SK-N-SH (cell line): ENCODE measurements at places on chromosomes 11 and 22. TPM values are rescaled to one million over a fixed set of nuclear protein-coding genes. Genes with fewer than 3 reads are reported as not detected.

GRCh38 chr11:86148345-86148747 is 79.5 kb upstream of the PICALM start:
- H3K4me1 ChIP-seq: peaks cover 17% of the 10 kb centered on the region
- H3K27ac ChIP-seq: no peak overlapping the region
- no peaks in the 10 kb centered on the region for H3K36me3 ChIP-seq
- no peak for DNase-seq

DNA sequence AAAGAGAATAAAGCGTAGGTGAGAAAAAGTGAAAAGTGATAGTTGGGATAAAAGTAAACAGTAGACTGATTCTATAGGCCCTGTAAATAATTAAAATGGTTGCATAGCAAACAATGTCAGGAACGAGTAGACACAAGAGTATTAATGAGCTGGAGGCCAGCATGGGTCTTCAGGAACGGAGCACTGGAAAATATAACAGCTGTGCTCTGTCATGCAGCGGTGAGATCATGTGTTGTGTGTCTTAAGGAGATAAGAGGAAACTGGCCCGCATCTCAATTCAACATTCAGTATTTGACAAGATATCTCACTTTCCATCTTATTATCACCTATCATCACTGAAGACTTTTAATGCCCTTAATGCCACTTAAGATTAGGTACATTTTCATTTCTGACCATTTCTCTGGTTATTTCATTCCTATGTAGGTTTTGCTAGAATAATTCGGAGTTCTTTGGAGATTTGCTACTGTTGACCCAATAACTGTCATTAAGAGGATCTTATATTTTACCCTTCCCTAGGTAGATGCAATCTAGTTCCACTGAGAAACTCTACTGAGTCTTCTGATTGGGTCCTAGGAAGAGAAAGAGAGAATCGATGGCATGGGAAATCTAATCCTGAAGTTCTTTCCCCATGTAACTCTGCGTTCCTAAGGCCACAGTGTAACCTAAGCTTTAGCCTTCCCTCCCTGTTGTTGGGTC is 35.5 kb upstream of the VWA5A start:
- peaks cover 31% of the 10 kb centered on the region; the same call in 1 of the 2 replicates for H3K27me3 ChIP-seq
- no peak for DNase-seq
- H3K4me3 ChIP-seq: no peak overlapping the region
- no peak overlapping the region for H3K27ac ChIP-seq
- no peaks in the 10 kb centered on the region for H3K36me3 ChIP-seq

INS gene
- polyA plus RNA-seq: not detected in 2 replicates

ARHGAP32 gene
- 4.8 and 5.5 TPM in 2 replicates for polyA plus RNA-seq

GRCh38 chr11:111452817-111453552 is 59.2 kb downstream of the BTG4 start:
- H3K36me3 ChIP-seq: no peaks in the 10 kb centered on the region
- peak overlapping the region; percentile 64 for H3K27ac ChIP-seq
- H3K4me3 ChIP-seq: no peak overlapping the region
- peak; percentile 4 for DNase-seq

DNA sequence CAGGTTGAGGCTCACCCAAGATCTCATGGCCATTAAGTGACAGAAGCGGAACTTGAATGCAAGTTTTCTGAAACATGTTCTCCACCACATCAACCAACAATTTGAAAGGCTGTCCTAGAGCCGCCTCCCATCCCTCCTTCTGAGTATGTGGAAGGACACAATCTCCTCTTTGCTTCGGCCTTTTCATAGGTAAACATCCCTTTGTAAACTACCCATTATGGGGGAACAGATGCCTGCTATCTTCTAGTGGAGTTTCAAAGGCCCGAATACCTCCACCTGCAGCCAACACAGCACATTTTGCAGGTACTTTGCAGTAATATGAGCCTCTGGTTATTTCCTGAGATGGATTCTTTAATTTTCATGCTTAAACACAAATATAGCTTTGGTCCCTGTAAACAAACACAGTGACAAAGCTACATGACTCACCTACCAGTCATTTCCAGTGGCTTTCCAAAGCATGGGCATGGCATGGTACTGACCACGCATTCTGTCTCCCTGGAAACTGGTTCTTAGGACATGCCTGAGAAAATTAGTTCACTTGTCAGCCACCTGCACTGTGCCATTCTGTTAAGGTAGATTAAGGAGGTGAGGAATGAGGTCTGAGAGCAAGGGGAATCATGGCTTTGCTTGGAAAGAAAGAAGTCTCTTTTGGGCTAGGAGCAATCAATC is 60.2 kb downstream of the EHF start:
- no peaks in the 10 kb centered on the region for H3K36me3 ChIP-seq
- no peak overlapping the region for H3K27ac ChIP-seq
- no peak overlapping the region for H3K4me3 ChIP-seq
- H3K27me3 ChIP-seq: no peaks in the 10 kb centered on the region
- no peak for DNase-seq

NCAM1 gene
- polyA plus RNA-seq: 19.4 and 20.7 TPM in 2 replicates

- no peaks in the 10 kb centered on the region for H3K36me3 ChIP-seq
- H3K4me1 ChIP-seq: no peaks in the 10 kb centered on the region
- H3K27me3 ChIP-seq: no peaks in the 10 kb centered on the region
- no peak overlapping the region for H3K4me3 ChIP-seq
Measured at GRCh38 chr22:35600476-35600875, 16.7 kb downstream of the MB start.

DNA sequence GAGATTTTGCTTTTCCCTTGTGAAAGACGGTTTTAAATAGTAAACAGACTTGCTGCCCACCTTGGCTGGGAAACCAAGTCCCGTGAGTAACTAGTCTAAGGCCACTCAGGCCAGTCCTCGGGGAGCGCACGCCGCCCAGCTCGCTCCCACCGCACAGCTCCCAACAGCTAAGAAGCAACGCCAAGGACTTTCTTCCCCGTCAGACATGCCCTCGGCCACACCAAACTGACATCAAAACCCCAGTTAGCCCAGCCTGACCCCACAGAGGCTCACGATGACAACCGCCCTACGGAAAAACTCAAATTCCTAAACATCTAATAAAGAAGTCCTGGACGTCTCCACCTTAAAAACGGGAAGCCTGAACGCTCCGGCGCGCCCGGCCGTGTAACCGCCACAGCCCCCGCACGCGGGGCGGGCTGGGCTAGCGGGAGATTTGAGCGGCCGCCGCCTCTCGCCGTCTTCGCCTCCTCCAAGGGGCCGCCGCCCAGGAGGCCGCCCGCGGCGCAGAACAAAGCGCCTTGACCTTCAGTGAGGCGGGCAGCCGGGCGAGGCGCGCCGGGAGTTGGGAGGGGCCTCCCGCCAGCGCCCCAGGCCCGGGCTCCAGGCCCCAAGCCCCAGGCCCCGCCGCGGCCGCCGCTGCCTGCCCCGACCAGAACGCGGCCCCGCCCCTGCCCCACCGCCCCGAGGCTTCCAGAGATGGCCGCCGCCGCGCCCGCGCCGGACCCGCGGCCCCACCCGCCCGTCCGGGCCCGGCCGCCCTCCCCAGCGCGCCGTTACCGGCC is 486 bp downstream of the NAP1L4 start:
- peak overlapping the region; percentile 97 for H3K4me3 ChIP-seq
- no peaks in the 10 kb centered on the region for H3K27me3 ChIP-seq
- H3K36me3 ChIP-seq: no peaks in the 10 kb centered on the region
- DNase-seq: no peak
- peaks cover 26% of the 10 kb centered on the region for H3K4me1 ChIP-seq

- peak overlapping the region; percentile 27; the same call in 1 of the 2 replicates for H3K27ac ChIP-seq
- DNase-seq: peak; percentile 67
- no peak overlapping the region for H3K4me3 ChIP-seq
- H3K4me1 ChIP-seq: 0 out of 2 replicates have a peak, but pooled peaks cover 3% of the 10 kb centered on the region
Measured at GRCh38 chr11:123616505-123617198, 37.8 kb downstream of the SCN3B start.

NEU3 gene
- polyA plus RNA-seq: 5.7 and 8.6 TPM in 2 replicates

- peak within 1 kb of the TSS; percentile 97 for H3K27ac ChIP-seq
- DNase-seq: peak; percentile 84
- peak within 1 kb of the TSS; percentile 78 for H3K4me3 ChIP-seq
Measured at GRCh38 chr22:21014726-21015465, at the start of gene P2RX6. TSS of gene P2RX6 (plus strand) at chr22:21015165. CDS start at chr22:21015175, 10 bp downstream.

DNA sequence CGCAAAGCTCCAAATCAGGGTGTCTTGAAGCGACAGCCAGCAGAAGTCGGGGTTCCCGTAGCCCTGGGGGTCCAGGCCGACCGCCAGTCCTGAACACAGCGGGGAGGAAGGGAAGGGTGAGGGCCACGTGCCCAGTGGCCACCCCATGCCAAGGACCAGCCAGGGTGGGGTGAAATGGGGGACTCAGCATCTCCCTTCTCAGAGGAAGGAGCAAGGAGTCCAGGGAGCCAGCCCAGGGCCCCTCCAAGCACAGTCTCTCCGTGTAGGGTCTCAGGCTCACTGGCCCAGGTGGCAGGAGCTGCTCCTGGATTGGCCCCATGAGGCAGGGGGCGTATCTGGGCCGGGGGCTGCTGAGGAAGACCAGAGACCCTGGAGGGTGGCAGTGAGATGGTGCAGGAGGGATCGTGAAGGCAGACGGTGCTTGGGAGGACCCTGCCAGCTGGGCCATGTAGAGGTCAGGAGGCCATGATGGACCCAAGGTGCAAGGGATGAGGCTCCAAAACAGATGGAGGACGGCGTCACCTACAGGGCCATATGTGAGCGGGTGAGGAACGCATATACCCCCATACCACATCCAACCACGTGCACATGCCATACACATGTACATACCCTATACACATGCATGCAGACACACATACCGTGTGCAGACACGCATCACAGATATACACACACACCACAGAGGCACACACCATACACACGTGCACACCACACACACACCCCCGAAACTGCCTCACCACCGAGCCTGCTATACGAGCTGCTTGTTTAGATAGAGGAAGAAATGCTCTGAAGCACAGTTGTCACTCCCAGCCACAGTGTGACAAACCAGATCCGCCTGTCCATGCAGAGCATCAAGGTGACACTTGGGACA is 34.4 kb downstream of the TRMU start:
- no peaks in the 10 kb centered on the region for H3K36me3 ChIP-seq
- no peak overlapping the region for H3K27ac ChIP-seq
- H3K27me3 ChIP-seq: no peaks in the 10 kb centered on the region
- no peak for DNase-seq
- H3K4me1 ChIP-seq: no peaks in the 10 kb centered on the region

- H3K36me3 ChIP-seq: no peaks in the 10 kb centered on the region
- peaks cover 8% of the 10 kb centered on the region; the same call in 1 of the 2 replicates for H3K4me1 ChIP-seq
- H3K27me3 ChIP-seq: no peaks in the 10 kb centered on the region; the same call in 1 of the 2 replicates
- H3K27ac ChIP-seq: no peak overlapping the region
- H3K4me3 ChIP-seq: no peak overlapping the region
- no peak for DNase-seq
Measured at GRCh38 chr11:116328391-116328790, 444.4 kb downstream of the BUD13 start.

DNA sequence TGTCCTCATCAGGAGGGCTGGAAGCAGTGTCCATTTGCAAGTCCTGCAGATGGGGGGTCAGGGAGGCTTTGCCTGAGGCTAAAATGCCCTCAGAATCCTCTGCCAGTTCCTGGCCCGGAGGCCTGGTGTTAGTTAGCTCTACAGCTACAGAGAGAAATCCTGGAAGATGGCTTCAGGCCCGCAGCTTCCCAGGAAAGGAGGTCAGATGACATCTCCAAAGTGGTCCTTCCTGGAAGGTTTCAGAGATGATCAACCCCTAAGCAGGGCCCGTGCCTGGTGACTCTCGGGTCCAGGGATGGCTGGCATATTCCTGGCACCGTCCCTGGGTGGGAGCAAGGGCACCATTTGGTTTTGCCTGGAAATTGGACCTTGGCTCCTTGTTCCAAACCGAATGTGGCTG is 959.1 kb downstream of the BRD1 start:
- peaks cover 11% of the 10 kb centered on the region; the same call in 1 of the 2 replicates for H3K4me1 ChIP-seq
- no peaks in the 10 kb centered on the region for H3K27me3 ChIP-seq
- H3K4me3 ChIP-seq: no peak overlapping the region
- H3K36me3 ChIP-seq: no peaks in the 10 kb centered on the region

DNA sequence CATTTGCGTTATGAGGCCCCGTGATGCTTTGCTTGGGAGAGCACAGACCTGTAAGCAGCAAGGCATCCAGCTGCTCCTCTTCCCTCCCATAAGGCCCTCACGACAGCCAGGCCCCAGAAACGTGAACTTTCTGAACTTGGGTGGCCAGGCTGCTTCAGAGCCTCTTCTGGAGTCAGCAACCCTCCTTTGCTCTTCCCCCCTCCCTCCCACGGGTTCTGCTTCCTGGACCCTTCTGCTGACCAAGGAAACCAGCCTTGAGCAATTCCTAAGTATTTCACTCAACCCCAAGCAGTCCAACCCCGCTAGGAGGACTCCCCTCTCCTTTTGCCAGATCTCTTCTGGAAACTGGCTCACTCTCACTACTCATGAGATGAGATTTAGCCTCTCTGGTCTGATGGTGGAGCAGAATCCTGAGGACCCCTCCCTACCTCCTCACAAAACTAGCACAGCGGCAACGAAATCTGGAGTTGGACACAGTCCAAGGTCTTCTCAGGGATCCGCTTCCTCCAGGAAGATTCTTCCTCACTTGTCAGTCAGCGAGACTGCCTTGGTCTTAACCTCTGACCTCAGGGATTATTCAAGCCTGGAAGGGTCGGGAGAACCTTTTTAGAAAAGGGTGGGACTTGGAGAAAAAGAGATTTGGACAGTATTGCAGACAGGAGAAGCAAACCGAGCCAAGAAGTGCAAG is 86.2 kb downstream of the UBASH3B start:
- H3K27me3 ChIP-seq: no peaks in the 10 kb centered on the region
- no peak for DNase-seq
- peaks cover 10% of the 10 kb centered on the region; the same call in 1 of the 2 replicates for H3K4me1 ChIP-seq

TIMM10B gene
- 26.2 and 33.1 TPM in 2 replicates for polyA plus RNA-seq

DNA sequence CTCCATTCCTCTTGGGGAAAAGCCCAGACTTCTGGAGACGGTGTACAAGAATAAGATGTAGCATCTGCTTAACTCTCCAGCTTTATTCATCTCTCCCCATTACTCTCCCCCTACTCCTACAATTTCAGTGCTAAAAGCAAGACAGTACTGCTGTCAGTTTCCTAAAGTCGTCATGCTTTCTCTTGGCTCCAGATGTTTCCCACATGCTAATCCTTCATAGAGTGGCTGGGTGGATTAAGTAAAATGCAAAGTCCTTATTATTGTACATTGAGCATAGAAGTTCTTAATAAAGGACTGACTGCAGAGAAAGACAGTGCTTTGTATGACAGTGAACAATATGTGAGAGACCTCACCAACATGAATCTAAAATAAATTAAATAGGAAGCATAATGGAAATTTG is 142.2 kb upstream of the UBASH3B start:
- H3K36me3 ChIP-seq: no peaks in the 10 kb centered on the region
- no peak overlapping the region for H3K4me3 ChIP-seq
- no peaks in the 10 kb centered on the region; the same call in 1 of the 2 replicates for H3K4me1 ChIP-seq
- H3K27ac ChIP-seq: no peak overlapping the region
- H3K27me3 ChIP-seq: peaks cover 15% of the 10 kb centered on the region; the same call in 1 of the 2 replicates
- DNase-seq: no peak
